ENCODE measurements at places on chromosomes 6 and 20.

DNA sequence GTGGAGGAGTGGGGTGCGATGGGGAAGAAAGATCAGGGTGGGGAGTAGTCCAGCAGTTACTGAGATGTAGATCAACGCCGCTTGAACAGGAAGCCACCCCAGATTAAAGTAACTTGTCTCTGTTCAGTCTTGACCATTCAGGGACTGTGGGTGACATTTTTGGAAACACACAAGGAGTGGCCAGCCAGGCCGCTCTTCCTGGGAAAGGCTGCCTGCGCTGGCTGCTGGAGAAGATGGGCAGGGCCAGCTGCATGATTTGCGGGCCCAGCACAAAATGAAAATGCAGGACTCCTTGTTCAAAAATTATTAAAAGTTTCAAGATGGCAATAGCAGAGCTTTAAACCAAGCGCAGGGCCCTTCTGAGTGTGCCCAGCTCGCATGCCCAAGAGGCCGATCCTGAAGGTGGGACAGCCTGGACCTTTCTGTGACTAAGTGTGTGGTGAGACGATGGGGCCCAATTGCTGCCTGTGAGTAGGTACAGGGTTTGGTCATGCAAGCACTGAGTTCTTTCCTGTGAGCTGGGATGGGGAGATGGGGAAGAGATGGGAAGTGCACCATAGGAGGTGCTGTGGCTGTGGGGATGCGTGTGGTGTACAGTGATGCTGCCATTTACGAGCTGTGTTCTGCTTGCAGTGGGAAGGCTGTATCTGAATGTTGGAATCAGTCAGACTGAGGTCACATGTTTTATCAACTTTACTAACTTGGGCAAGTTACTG lies 51.3 kb downstream of the DAAM2 start:
- no peak for DNase-seq

GRCh38 chr6:134169871-134170486 lies 117.6 kb upstream of the SLC2A12 start:
- no peak for DNase-seq

DNA sequence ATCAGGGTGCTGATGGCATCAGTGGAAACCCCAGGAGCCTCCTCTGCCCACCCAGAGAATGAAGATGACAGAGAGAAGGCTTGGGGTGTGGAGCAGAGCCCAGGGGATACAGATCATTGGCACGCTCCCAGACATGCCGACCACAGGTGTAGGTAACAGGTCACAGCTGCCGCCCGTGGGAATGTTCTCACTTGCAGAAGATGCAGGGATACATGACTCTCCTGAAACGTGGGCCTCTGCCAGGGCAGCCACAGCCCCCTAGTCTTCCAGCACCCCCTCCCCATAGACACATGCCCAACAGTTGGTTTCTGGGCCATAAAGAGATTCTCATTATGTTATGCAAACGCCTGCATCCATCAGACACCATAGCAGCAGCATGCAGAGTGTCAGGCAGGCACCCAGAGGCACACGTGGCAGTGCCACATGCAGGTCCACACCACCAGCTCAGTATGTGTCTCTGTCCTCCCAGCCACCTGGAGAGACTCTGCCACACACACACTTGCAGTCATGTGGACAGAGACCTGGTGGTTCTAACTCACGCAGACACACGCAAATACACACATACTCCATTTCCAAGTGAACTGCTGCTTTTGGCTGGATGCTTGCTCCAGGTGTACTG lies 45.5 kb downstream of the LRFN2 start:
- DNase-seq = no peak

- no peak for DNase-seq
These were observed 3.3 kb upstream of the TAF4 start for GRCh38 chr20:62068997-62069396.

- DNase-seq = no peak
These were observed 50.7 kb downstream of the MRPL14 start for GRCh38 chr6:44076356-44077213.

- DNase-seq = no peak
These were observed 2.7 kb downstream of the KCNS1 start for GRCh38 chr20:45098103-45098773.

- DNase-seq = no peak
These were observed 110.0 kb downstream of the SCML4 start for GRCh38 chr6:107714104-107714503.

- no peak for DNase-seq
These were observed 1082.4 kb upstream of the MAP3K7 start for GRCh38 chr6:91669154-91669870.

- DNase-seq = no peak
These were observed 16.1 kb upstream of the RAB22A start for GRCh38 chr20:58293453-58293852.

DNA sequence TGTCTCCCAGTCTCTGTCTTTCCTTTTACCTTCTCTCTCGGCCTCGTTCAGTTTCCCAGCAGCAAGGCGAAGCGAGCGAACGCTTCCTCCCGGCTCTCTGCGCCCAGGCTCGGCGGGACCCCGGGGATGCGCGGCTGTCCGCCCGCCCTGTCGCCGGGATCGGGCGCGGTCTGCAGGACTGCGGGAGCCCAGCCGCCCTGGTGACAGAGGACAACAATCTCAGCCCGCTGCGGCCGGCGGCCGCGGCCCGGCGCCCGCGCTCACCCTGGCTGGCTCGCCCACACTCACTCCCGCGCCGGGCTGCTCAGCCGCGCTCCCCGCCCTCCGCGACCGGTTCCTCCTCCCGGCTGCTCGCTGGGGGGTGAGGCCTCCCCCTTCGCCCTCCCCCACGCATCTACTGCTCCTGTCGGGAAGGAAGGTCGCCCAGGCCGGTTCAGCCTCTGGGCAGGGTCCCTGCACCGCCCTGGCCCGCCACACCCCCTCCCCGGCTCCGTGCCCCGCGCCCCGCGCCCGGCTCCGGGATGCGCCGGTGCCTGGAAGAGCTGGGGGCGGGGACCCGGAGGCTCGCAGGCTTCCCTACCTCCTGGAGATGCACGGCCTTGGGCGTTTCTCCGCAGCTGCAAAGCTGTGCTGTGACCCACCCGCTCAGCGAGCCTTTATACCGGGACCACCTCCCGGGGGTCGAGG lies 410 bp downstream of the SYNE1 start:
- no peak for DNase-seq

GRCh38 chr6:24193364-24193763 lies 67.3 kb downstream of the NRSN1 start:
- DNase-seq = no peak

GRCh38 chr6:30060606-30061091 lies 416 bp upstream of the POLR1H start:
- DNase-seq = no peak

DNA sequence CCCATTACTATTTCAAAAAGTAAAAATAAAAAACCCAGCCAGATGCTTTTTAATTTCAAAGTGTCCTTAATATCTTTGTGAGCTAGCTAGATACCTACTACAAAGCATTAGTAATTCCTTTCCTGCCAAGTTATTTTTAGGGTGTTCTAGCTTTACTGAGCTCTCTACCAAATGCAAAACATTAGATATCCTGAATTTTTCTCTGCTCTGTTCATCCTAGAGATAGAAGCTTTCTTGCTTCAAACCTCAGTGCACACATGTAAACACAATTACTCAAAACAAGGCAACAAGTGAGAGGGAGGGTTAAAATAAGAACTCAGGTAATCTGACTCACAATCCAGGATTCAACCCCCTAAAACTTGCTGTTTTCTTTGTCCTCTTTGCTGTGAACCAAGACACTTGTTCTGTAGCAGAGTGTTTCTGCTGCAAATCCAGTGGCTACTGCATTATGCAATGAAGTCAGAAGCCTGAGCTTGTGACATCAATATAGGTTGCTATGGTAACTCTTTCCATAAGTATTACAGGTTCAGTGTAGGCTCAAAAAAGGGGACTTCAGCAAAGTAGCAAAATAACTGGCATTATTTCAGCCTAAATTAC lies 72.6 kb upstream of the STXBP5 start:
- no peak for DNase-seq

DNA sequence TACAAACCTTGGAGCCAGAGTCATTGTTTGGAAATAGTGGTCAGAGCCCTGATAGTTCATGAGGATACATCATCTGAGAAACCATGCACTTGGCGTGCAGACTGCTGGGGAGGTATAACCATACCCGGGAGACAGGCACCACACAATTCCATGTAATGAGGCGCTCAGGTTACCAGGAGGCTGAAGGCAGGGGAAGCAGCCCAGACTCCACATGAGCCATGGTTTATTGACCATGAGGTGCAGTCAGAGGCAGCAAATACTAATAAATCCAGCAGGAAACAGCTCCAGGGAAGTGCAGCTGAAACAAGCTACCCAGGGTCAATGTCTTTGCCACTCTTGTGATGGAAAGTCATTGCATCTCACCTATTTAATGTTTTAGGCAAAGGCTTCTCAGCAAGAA lies 156.0 kb downstream of the TBC1D7 start:
- DNase-seq = no peak

DNA sequence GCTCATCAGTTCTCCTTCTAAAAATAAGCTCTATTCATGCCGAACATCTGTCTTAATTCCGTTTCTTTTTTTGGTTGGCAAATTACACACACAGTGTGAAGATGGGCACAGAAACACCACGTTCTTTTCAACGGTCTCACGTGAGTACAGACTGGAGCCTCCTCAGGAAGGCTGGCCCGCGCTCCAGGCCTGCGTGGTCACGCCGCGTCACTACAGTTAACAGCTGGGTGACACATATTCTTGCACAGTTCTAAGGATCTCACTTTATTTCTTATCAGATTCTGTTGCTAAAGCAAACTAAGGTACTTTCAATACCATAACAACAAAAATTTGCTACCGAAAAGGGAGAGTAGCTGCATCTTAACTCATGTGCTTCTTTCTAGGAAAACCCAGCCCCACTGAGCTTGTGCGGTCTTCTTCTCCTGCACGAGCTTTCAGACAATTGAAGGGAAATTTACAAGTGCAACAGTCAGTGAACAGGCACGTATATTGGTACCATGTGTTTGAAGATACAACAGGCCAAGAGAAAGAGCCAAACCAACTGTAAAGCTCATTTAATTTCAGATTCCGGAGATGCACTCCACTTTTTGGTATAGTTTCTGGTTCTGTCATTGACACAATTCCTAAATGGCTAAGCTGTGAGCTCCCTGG lies 55.6 kb upstream of the MPC1 start:
- DNase-seq = no peak

DNA sequence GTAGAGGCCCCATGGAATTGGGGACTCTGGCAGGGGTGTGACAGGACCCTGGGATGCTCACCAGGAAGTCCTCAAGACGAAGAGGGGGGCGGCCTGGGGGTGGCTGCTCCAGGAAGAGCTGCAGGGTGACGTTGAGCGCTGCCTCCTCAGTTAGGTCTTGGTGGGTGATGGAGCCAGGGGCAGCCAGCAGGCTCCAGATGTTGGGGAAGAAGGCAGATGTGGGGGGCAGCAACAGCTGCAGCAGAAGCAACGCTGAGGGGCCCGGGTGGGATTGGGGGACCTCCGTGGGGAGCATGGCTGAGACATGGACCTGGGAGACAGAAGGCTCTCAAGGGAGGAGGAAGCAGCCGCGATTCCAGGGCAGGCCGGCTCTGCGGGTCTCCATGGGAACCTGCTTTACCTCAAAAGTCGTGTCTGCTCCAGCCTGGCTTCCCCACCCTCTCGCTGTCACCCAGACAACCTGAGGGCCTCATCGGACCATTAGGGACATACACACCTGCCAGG lies 591 bp downstream of the VWA7 start:
- no peak for DNase-seq

GRCh38 chr6:110823146-110823545 lies 7.9 kb upstream of the CDK19 start:
- no peak for DNase-seq

DNA sequence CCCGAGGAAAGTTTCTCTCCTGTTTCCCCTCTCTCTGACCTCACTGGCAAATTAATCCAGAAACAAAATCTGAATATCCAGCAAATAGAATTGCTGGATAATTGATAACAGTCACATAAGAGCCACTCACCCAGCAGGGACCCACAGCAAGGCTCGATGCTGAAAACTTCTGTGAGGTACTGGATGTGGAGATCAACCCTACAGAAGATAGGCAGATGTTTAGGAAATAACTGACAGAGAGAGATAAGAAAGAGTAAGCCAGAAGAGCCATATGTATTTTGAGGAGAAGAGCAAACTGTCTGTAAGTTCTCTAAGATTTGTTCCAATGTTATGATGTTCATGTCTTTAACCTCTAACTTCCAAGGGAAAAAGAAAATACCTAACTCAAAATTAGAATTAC lies 59.7 kb downstream of the PKHD1 start:
- no peak for DNase-seq

DNA sequence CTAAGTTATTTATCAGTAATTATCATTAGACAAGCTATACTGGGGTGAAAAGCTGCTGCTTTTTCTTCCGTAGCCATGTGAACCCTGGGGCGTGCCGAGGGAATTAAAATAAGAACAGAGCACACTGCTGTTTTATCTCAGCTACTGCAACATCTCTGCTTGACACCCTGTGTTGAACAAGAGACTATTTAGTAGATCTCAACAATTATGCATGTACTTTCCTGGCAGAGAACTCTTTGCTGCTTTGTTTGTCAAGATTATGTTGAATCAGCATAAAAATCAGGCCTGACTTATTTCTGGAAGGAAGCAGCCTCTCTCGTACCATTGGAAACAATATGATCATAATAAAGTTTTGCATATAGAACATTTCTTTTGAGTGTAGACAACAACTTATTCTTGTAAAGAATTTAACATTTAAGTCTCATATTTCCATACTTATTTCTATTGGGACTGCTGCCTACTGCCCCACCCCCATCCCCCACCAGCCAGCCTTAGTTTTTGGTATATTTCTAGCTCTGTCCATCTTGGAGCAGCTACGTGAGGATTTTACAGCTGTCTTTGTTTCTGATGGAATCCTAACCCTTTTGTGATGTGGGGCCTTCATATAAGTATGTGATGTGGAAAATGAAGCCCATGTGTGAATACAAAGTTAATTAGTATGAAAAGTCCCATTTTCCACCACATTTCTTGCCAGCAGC lies 1011.4 kb downstream of the KIF16B start:
- DNase-seq = no peak

DNA sequence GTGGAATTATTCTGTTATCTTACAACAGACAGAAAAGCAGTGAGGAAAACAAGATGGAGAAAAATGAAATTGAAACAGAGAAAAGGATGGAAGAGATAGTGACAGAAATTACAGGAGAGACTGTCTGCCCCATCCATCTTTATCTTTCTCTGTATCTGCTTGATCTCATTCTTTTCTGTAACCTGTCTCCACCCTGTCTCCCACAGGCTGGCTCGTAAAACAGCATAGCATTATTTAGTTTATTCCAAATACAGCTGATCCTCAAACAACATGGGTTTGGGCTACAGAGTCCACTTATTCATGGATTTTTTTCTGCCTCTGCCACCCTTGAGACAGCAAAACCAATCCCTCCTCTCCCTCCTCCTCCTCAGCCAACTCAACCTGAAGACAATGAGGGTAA lies 482.3 kb upstream of the JARID2 start:
- no peak for DNase-seq

GRCh38 chr6:136932599-136932998 lies 10.5 kb downstream of the SLC35D3 start:
- no peak for DNase-seq

GRCh38 chr6:48027704-48028435 lies 83.1 kb downstream of the PTCHD4 start:
- DNase-seq = no peak

- no peak for DNase-seq
These were observed 525.2 kb downstream of the PKHD1 start for GRCh38 chr6:51562198-51562597.
